T-cell (primary cell): ENCODE measurements at places on chromosomes 11 and 22. TPM values are rescaled to one million over a fixed set of nuclear protein-coding genes. Genes with fewer than 3 reads are reported as not detected.

Gene GDPD4
- not detected for total RNA-seq

DNA sequence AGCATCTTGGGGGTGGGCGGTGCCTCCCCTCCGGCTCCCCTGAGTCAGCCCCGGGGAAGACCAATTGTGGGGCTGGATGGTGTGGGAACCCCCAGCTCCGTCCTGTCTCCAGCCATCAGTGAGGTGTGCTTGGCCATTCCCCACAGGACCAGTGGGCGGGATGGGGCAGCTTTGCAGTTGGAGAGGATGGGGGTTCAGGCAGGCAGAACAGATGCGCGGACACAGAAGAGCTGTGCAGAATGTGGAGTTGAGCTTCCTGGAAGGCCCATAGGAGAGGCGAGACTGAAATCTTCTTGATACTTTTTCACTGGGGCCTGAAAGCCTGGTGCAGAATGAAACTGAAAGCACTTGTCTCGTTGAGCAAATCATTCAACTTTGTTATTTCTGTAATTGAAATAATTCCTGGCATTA lies 23.8 kb downstream of the PARVB start:
- H3K27ac ChIP-seq: no peak overlapping the region
- H3K27me3 ChIP-seq: no peaks in the 10 kb centered on the region
- no peak overlapping the region for H3K4me3 ChIP-seq
- no peak for DNase-seq
- H3K4me1 ChIP-seq: peaks cover 4% of the 10 kb centered on the region

GRCh38 chr11:114297806-114298709 lies 1.9 kb downstream of the NNMT start:
- no peak for DNase-seq
- H3K27ac ChIP-seq: no peak overlapping the region
- H3K27me3 ChIP-seq: no peaks in the 10 kb centered on the region
- H3K36me3 ChIP-seq: no peaks in the 10 kb centered on the region
- no peaks in the 10 kb centered on the region for H3K4me1 ChIP-seq

DNA sequence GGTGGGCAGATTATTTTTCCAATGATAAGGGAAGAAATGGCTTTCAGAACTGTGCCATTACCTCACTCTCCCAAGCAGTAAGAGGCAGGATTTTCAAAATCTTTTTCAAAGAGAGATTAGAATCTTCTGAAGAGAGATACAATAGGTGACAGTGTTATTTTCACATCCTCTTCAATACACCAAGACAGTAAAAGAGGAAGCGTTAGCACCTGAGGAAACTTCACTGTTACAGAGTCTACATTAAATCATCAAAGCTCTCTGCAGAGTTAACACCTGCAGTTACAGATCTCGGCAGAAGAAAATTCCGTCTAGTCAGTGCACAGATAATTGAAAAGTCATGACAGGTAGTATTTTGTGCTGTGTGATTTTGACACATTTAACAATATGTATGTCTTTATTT lies 144.9 kb downstream of the PGR start:
- no peaks in the 10 kb centered on the region for H3K36me3 ChIP-seq
- DNase-seq: no peak
- no peaks in the 10 kb centered on the region for H3K27me3 ChIP-seq

GRCh38 chr11:13786688-13787087 lies 118.2 kb downstream of the FAR1 start:
- no peaks in the 10 kb centered on the region for H3K36me3 ChIP-seq
- no peaks in the 10 kb centered on the region for H3K27me3 ChIP-seq
- no peak overlapping the region for H3K4me3 ChIP-seq
- no peak for DNase-seq
- no peaks in the 10 kb centered on the region for H3K4me1 ChIP-seq

GRCh38 chr11:121892131-121892681 lies 223.8 kb downstream of the BLID start:
- H3K4me1 ChIP-seq: no peaks in the 10 kb centered on the region
- no peaks in the 10 kb centered on the region for H3K36me3 ChIP-seq
- DNase-seq: no peak
- H3K27ac ChIP-seq: no peak overlapping the region
- no peaks in the 10 kb centered on the region for H3K27me3 ChIP-seq
